ENCODE measurements at places on chromosomes 3 and 15.

DNA sequence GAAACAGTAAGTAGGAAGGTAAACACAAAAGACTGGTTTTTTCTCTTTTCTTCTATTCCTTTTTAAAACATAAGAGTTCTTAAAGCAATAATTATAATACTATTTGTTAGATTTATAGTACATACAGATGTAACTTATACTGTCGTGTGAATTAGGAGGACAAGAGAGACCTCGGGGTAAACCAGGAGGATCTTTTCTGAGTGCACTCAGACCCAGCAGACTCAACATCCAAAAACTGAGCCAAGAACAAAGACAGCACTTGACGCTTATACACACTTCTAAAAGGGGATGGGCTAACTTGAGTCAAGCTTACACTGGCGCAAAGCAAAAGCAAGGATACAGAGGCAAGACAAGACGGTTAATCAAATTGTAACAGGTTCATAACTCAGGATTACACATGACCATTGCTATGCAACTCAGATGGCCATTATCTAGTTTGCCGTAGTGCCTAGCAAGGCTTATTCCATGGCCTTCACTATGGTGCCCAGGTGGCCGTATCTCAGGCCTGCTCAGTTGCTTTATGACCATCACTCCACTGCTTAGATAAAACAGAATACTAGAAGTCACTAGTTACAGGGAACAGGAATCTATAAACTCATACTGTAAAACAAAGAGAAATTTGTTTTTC lies 18.6 kb downstream of the MTHFS start:
- DNase-seq = no peak

- no peak for DNase-seq
Measured at GRCh38 chr3:141454906-141455602, 31.8 kb upstream of the RASA2 start.

DNA sequence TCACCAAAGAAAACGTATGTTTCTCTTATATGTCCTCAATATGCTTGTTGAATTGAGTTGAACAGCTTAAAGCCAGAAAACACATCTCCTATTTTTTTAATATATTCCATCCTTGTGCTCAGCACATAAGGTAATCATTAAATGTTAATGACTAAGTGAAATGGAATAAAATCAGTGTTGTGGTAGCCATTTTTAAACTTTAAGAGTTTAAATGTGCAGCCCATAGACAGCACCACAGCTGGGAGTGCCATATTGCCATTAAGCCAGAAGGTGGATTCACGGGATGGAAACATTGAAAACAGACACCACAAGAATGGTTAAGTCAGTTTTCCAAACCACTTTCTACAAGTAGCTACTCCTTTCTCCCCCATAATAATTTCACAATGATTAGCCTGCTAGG lies 76.8 kb upstream of the C15orf61 start:
- DNase-seq = no peak

- DNase-seq = no peak
Measured at GRCh38 chr15:99582508-99582960, 16.8 kb downstream of the MEF2A start.

DNA sequence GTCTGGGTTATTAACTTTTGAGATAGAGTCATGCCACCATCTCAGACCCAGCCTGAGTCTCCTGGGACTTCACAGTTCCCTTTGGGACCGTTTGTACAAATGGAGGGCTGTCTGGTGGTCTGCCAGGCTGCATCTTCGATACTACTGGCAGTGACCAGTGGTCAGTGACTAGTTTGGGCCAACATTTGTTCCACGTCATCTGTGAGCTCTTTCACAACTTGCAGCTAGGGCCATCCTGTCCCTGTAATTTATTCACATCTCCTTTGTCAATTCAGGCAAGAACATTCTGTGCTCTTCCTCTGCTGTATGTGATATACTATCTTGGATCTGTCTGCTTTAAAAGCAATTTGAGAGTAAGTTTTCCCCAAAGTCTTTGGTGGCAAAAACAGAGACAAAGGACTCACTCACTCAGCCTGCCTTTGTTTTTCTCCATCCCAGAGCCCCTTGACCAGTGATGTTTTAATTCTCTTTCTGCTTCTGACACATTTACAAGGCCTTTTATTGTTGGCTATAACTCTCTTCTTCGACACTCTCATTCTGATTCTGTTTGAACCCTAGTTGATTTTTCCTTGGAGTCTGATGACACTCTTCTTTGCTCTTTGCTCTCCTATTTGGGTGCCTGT lies 353.4 kb downstream of the EPHB1 start:
- no peak for DNase-seq

DNA sequence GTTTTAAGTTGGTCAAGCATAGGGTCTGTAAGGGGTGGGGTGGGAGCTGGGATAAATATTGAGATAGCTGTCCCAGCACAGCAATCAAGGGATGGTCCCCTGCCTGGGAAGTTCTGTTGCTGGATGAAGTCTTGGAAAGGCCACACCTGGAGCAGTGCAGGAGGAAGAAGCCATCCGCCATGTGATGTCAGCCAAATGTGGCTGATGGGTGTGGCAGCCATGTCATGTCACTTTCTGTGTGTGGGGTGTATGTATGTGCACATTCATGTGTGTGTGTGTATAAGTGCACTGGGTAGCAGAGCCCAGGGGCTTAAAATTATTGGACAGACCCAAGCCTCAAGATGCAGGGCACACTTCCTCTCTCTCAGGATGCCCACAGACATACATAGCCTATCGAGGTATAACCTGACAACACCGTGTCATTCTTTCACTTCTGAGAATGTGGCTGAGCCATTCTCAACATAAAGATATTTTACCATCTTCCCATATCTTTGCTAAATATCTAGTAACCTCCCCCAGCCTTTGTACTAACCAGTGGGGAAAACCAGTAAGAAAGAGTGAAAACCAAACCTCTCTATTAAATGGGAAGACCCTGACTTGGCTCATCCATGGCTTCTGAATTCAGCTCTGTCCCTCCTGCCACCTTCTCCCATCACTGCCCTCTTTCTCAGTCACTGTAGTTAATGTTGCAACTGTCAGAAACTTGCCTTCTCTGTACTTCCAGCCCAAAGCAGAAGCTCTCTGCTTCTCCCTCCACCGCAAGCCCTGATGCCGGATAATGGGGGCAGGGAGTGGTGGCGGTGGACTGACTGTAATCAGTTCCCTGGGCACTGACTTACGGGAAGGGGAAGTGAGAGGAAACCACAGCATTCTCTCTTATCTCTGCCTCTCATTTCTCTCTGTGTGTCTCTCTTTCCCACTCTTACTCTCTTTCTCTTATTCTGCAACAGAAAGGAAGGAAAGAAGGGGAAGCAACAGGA lies 11.2 kb downstream of the TNFSF10 start:
- peak; percentile 70 for DNase-seq

DNA sequence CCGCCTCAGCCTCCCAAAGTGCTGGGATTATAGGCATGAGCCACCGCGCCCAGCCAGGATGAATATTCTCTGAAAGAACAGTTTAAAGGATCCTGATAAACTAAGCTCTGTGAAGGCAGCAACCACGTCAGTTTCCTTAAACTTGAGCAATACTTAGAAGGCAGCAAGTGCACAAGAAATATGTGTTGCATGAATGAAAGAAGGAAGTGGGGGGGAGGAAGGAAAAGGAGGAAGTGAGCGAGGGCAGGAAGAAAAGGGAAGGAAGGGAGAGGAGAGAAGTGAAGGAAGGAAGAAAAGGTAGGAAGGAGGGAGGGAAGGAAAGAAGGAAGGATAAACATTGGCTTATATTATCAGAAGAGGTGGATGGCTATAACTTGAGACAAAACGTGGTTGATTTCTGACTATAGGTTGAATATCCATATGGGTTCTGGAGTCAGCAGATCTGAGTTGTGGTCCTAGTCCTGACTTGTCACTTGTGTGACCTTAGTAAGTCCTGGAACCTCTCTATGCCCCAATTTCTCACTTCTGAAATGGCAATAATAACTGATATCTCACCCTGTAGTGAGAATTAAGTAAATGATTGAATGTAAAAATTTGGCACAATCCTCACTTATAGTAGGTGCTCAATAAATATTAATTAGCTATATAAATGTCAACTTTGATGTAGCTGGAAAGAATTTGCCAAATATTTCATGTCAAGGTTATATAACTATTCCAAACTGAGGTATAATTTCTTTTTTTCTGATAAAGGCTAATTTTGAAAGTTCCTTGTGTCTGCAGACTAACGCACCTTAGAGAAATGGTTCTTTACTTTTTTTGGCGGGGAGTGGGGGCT lies 12.0 kb upstream of the SEMA4B start:
- DNase-seq = no peak

- no peak for DNase-seq
Measured at GRCh38 chr3:15007681-15008141, 57.4 kb downstream of the MRPS25 start.

DNA sequence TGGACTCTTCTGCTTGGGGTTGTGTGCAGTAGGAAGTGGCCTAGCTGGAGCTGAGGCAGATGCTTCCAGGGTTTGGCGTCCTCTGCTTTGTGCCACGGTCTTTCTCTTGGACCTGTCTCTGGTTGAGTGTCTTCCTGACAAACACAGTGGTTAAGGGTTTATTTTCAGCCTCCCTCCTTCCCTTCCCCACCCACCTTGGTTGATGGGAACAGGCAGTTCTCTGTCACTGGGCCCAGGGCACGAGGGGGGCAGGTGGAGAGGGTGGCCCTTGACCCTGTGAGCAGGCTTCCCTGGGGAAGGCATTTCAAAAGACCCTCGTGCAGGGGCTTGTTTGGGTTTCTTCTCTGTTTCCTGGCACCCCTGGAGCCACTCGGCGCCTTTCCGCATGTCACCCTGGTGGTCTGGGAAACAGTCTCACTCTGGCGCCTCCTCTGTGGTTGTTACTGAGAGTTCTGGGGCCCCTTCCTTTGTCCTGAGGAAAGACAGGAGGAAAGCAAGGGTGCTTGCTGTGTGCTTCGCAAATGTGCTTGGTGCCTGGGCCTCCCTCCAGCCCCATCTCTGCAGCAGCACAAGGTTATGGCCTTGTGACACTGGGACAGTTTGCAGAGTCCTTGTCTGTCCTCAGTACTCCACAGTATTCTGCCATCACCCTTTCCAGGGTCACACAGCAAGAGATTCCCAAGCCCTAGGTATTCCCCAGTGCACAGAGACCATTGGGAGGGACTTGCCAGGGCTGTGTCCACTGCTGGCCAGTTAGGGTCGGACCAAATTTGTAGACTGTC lies 10.3 kb upstream of the STAB1 start:
- no peak for DNase-seq

DNA sequence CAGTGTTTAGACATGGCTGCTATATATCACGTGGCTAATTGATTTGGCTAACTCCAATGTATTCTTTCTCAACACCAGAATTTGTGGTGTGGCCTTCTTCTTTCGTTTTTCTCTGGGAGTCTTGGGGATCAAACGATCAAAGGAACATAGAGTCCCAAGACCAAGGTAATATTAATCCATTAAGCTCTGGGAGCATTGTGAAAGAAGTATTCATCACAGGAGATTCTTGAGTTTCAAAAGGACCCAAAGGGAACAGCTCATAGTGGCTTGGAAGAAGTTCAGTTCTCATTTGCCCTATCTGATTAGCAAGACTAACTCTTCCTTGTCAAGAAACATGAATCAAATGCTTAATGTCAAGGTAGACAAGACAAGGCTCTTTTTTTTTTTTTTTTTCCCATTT lies 32.9 kb upstream of the TICRR start:
- DNase-seq = no peak

DNA sequence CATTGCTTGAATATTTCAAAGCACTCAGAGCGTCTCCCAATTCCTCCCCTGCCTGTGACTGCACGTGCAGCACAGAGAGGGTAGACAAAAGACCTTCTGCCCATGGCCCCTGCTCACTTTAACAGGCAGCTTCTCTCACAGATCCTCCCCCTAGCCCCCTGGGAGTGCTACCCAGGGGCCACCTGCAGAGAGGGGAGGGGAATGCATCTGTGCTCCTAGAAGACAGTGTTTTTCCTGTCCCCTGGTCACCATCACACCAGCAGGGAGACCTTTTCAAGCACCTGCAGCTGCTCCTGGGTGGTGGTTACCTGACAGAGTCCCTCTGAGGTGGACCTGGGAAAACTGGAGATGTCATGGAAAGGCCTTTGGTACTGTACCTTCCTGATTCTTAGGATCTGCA lies 56.7 kb upstream of the PRR23C start:
- DNase-seq = no peak

All from stimulated activated CD4-positive, alpha-beta T cell treated with anti-CD3 and anti-CD28 coated beads, Interleukin-12 subunit alpha, Interleukin-12 subunit beta, amount 100 ng/mL, for 48 hours (primary cell).